Lower lobe of right lung (tissue), 2 donors: ENCODE measurements at places on chromosomes 5 and 9. TPM values are rescaled to one million over a fixed set of nuclear protein-coding genes. Genes with fewer than 3 reads are reported as not detected.

The ORM2 gene
- total RNA-seq: 3.1 TPM

The SLC35A4 gene
- total RNA-seq: 71.8 TPM

GRCh38 chr5:88889189-88890069 is 6.4 kb upstream of the MEF2C start:
- DNase-seq: peak; percentile 77

DNA sequence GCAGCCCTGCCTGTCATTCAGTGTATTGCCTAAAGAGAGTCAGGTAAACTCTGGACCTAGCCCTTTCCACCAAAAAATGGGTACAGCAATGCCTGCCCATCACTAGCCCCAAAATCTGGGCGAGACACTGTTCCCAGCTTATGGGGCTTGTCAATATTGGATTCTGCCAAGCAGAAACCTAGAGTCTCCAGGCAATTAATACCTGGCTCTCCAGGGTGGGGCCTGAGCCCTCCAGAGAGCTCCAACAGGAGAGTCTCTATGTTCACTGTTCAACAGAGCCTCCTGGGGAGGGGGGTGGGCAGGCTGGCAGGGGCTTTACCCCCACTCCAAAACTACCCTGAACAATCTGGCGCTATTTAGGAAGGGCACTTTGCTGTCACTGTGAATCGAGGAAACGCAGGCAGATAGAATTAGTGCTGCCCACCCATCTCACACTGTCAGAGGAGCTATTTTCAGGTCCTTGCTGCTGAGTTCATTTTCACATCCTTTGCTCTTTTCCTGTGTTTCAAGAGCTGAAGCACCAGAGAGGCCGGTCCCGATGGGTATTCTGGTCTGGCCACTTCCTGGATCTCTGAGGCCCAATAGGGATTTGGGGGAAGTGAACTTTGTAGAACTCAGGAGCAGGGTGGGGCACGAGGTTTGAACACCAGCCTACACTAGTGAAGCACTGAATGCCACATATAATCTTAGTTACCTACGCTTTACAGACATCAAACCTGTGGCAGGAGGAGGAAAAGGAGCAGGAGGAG is 121.8 kb downstream of the C5orf15 start:
- no peak for DNase-seq

The BTNL8 gene
- 5.3 TPM for total RNA-seq

The AMBP gene
- total RNA-seq: 1.0 TPM

The CARD9 gene
- 15.0 TPM for total RNA-seq

The OTP gene
- total RNA-seq: not detected

The NUP155 gene
- 18.0 TPM for total RNA-seq

DNA sequence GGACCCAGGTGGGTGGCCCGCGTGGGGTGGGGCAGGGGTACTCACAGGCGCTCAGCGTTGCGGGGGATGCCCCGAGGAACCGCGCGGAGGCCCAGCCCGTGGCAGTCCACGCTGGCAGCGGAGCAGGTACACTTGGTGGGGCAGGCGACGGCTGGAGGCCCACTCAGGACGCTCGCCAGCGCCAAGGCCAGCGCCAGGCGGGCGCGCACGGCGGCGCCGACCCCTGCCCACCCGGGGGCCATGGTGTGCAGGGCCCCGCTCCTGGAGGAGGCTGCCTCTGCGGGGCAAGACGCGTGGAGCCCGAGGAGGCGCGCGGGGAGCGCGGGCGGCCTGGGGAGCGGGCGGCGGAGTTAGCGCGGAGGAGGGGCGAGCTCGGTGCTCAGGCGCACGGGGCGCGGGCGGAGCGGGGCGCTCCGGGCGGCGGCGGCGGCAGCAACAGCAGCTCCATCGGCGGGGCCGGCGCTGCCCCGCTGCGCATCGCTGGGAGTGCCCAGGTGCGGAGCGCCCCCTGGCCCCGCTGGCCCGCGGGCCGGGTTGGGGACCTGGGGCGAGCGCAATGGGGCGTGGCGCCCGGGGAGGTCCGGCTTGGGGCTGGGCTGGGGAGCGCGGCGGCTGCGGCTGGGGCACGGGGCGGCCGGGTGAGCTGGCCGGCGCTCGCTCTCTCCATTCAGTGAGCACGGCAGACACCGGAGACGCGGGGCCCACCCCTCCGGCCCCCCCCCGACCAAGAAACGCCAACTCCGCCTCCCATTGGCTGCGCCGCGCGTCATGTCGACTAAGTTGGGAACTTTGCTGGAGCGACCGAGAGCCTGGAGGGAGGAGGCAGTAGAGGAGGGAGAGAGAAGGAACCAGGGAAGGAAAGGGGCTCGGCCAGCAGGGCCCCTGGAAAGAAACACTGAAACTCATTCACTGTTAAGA is at the start of gene SLIT3:
TSS of gene SLIT3 (minus strand) at position 672 of the 918 bp plus-strand sequence. CDS start at position 242, 430 bp downstream.
- no peak for DNase-seq

GRCh38 chr9:7216004-7216841 is 458.4 kb downstream of the KDM4C start:
- no peak for DNase-seq

DNA sequence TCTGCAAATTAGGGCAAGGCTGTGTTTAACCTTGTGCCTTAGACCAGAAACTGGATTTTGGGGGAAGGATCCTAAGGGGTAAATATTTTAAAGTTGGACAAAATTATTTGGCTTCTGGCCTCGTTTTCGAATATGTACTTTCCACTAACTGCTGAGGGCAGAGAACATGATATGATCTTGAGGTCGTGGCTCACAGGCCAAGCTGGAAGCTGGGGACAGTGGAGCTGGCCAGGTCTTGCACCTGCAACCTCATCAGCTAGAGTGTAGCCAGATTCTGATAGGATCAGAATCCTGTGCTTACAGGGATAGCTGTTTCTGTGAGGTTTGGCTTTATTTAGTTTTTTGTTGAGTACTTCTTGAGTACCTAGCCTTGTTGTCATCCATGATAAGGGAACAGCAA is 24.9 kb downstream of the MAN2A1 start:
- no peak for DNase-seq

DNA sequence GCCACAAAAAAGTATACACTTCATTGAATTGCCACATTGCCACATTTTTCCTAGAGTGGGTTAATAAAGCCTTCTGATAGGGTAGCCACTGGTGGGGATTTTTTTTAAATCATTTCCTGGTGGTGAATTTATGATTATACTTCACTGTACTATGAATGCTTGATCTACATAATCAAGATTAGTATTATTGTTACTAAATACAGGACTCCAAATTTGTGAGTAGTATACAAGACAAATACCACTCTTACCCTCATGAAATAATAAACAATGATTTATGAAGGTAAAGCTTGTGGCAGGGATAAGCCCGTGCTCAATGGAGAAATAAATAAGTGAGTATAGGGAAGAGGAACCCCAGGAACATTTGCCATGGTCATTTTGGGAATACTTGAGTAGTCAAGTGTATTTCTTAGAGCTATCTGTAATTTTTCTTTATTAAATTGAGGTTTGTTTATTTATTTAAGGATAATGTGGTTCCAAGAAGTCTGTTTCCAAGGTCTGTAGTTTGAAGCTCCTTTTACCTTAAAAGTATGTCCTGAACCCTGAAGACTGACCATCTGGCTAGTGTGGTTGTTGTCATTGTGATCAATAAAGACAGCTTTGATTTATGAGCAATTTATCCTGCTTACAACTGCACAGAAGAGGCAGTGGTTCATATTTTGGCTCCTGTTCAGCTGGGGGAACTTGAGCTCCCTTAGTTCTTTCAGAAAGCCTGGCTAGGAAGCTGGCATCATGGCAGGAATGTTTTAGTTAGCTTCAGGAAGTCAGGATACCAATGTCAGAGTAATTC is 118.6 kb downstream of the ZSWIM6 start:
- no peak for DNase-seq

DNA sequence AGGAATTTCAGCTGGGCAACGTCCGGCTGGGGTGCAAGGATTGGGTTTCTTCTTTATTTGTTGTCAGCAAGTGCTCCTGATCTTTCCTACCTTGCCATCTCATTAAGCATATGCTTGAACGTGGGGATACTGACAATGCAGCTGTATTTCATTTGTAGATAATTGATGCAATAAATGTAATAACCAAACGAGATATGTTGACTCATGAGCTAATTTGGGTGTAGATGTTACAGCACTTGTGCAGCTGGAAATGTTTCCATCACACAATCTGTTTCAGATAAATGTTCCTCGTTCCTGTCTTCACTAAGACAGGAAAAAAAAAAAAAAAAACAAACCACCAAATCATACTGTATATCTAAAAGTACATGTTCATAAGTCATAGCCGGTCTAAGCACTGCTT is 123.8 kb downstream of the DMRT2 start:
- DNase-seq: no peak

DNA sequence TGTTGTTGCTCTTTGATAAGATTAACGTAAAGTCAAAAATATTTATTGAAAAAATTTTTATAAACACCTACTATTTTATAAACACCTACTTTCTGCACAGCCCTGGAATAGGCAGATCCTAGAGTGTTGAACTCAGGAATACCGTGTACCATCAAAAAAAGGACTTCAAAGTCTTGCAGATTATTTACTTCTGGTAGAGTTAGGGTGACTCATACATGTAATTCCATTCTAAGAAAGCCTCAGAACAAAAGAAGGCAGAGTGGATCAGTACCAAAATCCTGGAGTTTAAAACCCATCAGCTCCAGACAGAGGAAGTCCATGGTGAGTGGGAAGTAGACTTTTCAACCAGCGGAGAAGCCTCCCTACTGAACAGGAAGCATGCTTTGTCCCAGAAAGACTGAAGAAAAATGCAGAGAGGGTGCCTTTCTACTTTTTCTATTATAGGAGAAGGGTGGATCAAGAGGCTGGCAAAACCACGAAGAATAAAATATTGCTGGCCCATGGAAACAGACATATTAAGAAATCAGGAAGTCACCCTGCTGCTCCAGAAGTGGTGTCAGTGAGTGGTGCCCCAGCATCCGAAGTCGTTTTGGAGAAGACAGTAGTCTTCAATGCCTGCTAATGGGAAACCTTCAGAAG is 45.1 kb upstream of the DAB2 start:
- peak; percentile 43 for DNase-seq

DNA sequence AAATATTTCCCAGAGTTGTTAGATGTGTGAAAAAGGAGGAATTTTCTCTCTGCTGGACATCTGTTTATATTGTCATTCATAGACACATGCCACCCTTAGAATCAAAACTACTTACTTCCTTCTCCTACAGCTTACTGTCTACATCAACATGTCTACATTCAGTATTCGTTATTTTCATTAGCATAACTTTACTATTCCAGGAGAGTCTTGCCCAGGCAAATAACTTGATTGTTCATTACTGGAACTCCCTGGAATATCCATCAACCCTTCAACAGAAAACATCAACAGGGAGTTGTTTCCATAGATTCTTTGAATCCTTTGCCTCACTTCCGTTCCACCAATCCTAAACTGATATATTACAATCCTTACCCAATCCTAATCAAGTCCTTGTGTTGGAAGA is 457.5 kb upstream of the ZNF608 start:
- no peak for DNase-seq

GRCh38 chr5:147708708-147709107 is 73.8 kb downstream of the JAKMIP2 start:
- DNase-seq: no peak

DNA sequence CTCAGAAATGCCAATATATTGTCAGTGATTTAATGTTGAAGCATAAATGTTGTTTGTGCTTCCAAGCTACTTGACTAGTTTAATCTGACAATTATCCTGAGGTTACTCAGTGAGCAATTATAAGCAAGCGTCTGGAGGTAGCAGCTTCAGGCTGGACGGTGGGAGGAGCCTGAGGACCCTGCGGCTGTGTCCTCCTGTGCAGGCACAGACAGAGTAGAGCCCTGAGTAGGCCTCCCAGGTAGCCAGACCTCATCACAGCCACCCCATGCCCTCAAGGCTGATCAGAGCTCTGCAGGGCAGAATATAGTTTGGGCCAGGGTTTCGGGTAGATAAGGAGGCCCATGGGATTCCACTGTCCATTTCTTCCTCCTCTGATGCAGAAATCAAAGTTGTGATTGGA is 153.6 kb downstream of the DRD1 start:
- no peak for DNase-seq

DNA sequence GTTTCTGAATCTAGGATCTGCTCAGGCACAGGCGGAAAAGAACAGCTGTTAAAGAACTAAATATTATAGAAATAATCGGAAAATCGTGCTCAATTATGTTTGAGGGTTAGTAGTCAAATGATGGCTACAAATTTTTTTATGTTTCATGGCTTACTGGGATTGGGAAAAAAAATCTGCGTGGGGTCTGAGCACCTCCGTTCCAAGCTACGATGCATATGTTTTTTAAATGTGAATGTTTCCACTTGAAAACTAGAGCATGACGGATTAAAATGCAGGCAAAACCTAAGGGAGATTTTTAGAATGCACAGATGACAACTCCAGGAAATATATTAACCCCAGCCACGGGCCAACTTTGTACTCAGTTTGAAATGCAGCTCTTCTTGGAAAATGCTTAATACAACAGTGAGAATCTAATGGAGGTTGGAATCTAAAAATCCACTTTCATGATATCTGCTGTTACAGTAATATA is 5.3 kb downstream of the OTP start:
- no peak for DNase-seq

The FCN1 gene
- total RNA-seq: 84.4 TPM

The LCP2 gene
- 82.9 TPM for total RNA-seq

DNA sequence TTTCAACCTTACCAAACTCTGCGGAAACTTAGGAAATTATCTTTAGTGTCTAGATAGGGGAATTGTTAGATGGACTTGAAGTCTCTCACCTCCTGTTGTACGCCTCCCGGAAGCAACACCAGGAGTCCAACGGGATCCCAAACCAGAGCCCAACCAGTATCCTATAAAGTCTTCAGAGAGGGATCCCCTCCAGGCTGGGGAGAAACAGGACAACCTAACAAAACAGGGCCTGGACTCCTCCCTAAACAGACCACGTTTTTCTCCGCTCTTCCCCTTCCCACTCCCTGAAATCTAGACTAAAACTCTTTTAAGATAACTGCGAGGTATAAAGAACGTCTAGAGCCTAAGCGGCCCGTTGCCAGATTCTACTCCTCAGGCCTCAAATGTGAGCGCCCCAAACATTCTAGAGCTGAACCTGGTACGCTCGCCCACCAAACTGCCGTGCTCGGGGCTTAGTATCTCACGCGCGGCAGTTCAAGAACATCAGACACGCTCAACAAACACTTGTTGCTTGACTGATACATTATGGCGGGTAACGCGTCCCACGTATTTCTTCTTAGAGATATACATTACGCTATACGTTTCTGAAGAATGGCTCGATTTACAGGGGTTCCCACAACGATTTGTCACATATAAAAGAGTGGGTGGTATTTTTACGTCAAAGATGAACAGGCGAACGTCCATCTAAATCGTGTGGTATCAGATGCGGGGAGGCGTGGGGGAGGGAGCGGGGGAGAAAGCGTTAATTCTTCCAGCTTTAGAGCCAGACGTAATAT is 663 bp upstream of the SMIM27 start:
- DNase-seq: no peak

DNA sequence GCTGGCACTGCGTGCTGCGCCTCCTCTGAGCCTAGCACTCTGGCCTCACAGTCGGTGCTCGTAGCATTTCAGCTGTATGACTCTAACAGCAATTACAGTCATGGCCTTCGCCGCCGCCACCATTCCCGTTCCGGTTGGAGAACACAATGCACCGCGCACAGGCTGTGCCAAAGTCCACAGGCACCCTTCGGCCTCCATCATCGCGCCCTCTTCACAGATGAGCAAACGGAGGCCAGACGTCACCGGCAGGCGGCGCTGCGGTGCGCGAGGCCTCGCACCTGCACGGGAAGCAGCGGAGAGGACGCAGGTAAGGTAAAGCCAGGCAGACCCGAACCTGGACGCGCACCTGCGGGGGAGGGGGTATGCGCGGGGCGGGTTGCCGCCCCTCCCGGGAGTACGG is 128.9 kb downstream of the BARX1 start:
- peak; percentile 47 for DNase-seq

- no peak for DNase-seq
Measured at GRCh38 chr5:61263561-61264272, 68.3 kb upstream of the ZSWIM6 start.
